ENCODE measurements at places on chromosomes 1 and 21.

- no peak for DNase-seq
Measured at GRCh38 chr1:207156095-207156494, 52.1 kb downstream of the C4BPA start.

DNA sequence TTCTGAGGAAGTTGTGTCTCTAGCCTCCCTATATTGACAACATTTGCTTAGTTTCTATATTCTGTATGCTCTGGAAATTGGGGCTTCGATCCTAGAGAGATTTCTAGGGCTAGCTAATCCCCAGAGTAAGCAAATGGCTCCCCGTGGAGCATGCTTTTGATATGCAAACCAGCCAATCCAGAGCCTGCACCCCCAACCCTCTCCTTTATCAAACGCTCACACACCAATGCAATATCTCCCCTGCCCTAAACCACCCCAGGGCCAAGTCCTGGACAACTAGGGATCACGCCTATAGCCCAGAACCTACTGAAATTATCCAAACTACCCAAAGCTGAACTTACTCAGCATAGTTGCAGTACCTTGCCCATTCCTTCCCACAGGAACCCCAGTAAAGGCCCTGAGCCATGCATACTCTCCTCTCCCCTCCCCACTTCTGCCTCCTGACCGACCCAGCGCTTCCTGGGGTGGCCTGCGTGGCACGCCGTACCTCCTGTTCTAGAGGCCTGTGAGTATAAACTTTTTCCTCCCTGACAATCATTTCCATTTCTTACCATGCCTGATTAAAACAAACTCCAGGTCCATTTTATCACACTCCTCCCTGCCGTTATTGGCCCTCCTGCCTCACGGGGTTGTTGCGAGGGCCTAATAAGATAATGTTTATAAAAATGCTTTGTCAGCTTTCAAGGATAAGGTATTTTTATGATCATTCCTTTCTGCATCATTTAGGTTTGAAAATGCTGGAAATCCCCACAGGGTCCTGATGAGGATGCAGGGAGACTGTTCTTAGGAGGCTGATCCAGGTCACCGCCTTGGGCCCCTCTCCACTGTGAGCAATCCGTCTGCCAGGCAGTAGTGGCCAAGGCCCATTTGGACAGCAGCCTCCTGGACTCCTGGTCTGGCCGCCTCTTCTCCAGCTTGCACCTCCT, 102.7 kb downstream of the TENT5C start:
- DNase-seq: no peak

- no peak for DNase-seq
Measured at GRCh38 chr1:28027238-28027637, 61.2 kb downstream of the EYA3 start.

GRCh38 chr1:119324198-119324597, 44.4 kb upstream of the HAO2 start:
- no peak for DNase-seq

DNA sequence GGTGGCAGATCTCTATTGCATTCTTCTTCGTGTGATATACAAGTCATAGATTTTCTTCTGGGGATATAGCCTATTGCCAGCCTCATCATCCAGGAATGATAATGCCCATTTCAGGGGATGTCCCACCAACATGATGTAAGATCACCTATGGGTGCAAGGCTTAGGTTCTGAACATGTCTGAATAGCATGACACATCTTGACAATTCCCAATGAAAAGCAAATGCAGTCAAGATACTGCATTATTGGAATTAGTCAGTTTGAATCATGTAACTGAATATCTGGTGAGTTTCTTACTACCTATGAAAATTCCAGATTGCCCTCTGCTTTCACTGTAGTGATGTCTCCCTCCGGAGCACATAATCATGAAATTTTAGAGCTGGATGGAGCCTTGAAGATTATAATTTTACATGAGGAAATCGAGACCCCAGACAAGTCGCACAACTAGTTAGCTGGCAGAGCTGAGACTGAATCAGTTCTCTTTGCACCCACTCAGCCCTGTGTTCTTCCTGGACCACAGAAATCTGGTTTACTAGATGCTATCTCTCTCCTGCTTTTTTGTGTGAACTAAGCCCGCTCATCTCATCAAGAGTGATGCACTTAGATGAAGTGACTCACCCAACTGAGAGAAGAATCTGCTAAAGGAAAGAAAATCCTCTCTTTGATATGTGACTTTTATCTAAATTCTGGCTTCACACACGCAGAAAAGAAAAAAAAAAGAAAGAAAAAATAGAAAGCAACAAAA, 65.0 kb downstream of the WDR64 start:
- DNase-seq: no peak

DNA sequence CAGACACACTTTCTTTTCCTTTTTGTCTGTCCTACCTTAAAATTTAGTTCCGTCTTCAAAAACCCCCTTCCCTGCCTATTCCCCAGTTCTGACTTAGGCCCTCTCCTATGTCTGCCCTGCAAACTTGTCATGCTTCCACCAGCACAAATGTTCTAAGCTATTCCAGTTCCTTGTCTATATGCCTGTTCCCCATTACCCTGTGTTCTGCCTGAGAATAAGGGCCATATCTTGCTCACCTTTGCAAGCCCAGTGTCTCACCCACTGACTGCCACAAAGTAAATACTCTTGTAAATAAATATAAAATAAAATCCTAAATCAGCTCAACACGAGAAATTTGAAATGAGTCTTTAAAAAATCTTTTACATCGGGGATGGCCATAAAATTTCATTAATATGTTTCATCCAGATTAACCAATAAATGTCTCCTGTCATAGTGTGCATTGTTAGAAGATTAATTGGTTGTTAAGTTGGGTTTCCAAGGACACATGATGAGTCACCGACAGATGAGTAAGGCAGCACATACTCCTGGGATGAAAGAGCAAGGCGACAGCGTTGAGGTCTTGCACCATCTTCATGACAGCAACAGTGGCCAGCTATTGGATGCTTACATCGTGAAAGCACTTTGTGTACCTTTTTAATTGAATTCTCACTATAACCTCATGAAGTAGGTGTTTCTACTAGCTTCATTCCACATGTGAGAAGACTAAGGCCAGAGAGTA, 92.6 kb upstream of the NGF start:
- peak; percentile 6 for DNase-seq

GRCh38 chr1:208544053-208544452, 299.9 kb upstream of the PLXNA2 start:
- DNase-seq: no peak

GRCh38 chr1:31208361-31208945, 31.2 kb downstream of the NKAIN1 start:
- no peak for DNase-seq

- no peak for DNase-seq
Measured at GRCh38 chr1:230858918-230859729, 9.2 kb downstream of the C1orf198 start.

GRCh38 chr1:56755911-56756310, 63.3 kb downstream of the FYB2 start:
- DNase-seq: no peak

GRCh38 chr1:168561989-168562388, 14.4 kb upstream of the XCL1 start:
- no peak for DNase-seq

DNA sequence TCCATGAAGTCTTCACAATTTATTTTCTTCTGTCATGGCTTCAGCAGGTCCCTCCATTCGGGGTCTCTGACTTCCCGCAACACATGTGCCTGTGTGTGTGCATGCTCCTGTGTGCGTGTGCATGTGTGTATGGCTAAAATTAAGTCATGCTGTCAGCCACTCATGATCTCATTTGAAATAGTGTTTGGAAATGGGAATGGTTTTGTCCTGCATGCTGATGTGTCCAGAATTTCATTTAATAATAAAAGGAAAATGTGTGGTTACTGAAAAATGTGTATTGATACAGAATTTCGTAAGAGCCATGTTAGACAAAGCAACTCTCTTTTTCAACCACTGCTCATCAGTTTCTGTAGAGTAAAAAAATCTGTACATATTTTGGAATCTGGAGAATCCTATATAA, 123.8 kb upstream of the PRDX6 start:
- DNase-seq: no peak

- no peak for DNase-seq
Measured at GRCh38 chr1:87108228-87108627, 193.8 kb downstream of the HS2ST1 start.

- no peak for DNase-seq
Measured at GRCh38 chr1:53752281-53752680, 13.3 kb upstream of the GLIS1 start.

DNA sequence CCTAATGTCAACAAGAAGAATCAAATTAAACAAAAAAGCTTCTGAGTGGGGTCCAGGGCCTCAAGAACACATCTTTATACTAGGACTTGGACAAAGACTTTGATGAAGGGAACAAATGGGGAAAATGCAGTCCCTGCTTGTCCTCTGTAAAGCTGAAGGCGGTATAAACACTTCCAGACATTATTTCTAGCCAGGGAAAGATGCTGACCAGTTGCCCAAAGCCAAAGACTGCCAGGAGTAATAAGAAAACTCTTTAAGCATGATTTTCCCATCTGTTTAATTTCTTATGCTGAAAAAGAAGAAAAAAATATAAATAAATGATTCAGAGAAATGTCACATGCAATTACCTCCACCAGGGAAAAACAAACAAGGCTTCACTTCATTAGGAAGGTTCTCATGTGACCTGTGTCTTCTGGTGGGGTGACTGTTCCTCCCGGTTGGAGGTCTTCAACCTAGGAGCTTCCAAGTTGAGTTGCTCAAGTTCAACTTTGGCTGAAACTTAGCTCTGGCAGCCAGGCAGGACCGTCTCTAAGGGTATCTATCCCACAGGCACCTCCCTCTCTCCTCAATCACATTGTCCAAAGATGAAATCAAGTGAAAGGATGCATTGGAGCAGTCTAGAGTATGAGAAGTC, 65.2 kb upstream of the KCNE2 start:
- no peak for DNase-seq

DNA sequence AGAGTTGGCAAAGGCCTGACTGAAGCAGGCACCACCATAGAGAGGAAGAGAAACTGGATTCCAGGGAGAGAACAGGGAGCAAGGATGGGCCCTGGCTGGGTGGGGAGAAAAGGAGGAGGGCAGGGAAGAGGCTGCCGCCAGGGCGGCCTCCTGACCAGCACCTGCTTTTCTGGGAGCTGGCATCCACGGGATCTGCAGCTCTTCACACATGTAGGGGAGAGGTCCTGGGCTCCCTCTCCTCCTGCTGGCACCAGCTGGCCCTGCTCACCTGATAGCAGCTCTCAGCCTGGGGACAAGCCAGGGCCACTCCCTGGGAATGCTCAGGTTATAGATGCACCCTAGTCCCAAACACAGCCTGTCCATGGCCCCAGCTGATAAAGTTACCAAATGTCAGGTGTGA, 39.9 kb downstream of the TEX35 start:
- DNase-seq: no peak

DNA sequence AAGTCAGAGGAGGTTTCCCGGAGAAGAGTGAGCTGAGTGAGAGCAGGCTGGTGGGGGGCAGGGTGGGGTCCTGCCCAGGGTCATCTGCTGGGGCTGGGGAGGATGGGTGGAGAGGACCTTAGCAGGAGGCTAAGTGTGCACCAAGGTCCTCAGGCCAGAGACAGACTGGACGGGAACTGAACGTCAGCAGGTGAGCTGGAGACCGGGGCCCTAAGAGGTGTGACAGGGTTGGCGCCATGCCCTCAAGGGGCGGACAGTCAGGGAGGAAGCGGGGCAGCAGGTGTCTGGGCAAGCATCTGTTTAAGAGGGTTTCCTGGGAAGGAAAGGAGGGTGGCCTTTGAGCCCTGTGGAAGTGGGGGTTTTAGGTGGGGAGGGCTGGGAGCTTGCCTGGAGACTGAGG, 13.6 kb upstream of the PTPN7 start:
- no peak for DNase-seq

GRCh38 chr1:84434081-84434769, 35.9 kb downstream of the DNASE2B start:
- no peak for DNase-seq

DNA sequence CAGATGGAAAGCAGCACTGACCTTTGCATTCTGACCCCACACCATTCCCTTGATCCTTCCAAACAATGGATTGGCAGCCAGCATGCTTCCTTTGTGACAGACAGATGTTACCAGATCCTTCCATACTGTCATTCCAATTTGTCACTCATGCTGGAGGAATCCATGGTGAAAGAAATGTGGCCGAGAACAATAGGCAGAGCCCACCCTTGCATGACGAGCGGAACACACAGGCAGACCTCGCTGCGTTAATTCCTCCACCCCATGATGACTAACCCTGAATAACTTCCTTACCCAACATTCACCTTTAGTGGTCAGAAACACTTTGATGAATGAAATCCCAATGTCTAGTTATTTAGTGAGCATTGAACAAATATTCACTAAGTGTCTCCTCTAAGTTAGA, 45.1 kb downstream of the PDPN start:
- no peak for DNase-seq

DNA sequence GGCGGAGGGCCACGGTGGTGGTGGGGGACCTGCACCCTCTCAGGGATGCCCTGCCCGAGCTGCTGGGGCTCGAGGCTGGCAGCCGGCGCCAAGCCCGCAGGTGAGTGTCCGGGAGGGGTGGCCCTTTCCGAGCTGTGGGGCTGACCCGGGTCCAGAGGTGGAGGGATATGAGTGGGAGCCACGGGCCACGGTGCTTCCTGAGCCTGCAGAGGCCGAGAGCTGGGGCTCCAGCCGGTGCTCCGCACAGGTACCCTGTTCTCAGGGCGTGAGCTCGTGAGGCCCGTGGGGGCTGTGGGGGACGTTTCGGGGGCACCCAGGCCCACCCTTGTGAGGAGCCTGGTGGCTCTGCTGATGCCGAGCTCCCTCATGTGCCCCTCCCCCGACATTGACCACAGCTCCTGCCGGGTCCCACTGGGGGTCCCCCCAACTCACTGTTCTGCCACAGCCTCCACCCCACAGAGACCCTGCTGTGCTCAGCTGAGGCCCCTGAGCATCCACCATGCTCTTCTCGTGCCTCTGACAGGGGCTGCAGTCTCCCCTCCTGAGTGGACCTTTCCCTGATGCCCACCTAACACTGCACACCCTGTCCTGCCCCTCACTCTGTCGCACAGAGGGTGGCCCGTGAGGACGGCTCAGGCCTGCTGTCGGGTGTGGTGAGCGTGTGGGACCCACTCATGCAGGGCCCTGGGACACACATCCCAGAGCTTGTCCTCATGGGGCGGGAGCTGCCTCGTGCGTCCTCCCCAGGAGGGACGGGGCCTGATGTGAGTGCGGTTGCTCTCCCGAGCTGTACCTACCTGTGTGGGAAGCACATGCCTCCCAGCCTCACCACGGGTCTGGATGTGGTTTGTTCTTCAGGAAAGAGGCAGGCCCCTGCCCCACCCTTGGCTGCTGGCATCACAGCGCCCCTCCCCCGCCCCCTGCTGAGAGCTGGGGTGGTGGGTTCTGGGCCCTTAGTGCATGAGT, 27.5 kb downstream of the SLX9 start:
- no peak for DNase-seq

GRCh38 chr1:150182247-150182646, 32.5 kb downstream of the PLEKHO1 start:
- no peak for DNase-seq

Data from activated CD4-positive, alpha-beta T cell treated with anti-CD3 and anti-CD28 coated beads, Interleukin-2, amount 50 U/mL, for 16 hours (primary cell).